Occipital lobe (tissue), 3 donors: ENCODE measurements at places on chromosomes 12 and 14. TPM values are rescaled to one million over a fixed set of nuclear protein-coding genes. Genes with fewer than 3 reads are reported as not detected.

POTEM gene
- total RNA-seq: not detected

- no peak for DNase-seq
These were observed 2.4 kb downstream of the EMP1 start for GRCh38 chr12:13198876-13199275.

DNA sequence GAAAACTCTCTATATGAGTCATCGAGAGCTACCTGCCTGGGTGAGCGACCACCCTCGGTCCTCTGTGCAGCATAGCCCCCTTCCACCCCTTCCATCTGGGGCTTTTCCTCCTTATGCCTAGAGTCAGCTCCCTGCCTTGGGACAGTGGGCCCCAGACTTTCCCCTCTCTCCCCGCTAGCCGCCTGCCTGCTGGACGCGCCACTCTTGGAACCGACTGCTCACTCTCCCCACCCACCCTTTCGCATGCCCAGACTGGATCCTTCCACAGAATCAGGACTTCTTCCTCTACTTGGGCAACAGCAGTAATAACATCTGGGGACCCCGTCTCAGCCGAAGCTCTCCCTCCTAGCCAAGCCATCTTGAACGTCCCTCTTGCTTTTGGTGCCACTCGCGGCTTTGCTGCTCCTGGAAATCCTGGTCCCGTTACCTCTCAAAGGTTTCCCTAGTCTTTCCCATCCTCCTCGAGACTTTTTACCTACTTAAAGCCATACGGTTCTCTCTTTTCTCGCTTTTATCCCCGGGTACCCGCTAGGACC is 671 bp downstream of the ESYT1 start:
- DNase-seq: no peak

DNA sequence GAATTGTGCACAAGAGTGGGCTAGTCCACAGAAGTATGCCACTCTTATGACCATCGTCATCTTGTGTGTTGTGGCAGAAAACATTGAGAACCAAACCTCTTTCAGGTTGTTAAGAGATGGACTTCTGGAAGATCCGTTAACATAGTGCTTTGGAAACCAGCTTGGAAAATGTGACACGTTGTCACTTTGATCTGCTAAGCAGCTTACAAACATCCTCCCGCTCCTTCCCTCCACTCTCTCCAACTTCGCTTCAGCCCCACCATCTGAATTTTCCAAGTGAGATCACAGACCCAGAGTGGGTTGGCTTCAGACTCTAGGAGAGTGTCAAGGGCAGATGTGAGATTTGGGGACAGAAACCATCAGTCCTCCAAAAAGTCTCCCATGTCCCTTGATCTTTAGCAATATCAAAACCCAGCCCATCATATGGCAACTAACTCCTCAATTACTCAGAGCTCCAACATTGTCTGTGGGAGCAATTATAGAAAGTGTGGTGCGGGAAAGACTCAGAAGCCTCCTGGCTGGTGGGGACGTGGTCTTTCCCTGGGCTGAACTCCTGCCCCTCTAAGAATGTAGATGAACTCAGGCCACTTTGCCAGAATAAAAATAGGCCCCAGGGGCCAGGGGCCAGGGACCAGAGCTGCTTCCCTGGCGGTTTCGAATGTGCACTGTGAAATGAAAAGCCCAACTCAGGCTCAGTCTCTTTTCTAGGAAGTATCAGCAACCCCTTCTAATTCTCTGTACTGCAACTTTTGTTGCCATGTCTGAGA is 129.5 kb downstream of the SLC38A6 start:
- no peak for DNase-seq

- no peak for DNase-seq
These were observed 20.9 kb downstream of the ACTR6 start for GRCh38 chr12:100221523-100221922.
